Left renal cortex interstitium (tissue), 4 donors: ENCODE measurements at places on chromosomes 2 and 18.

DNA sequence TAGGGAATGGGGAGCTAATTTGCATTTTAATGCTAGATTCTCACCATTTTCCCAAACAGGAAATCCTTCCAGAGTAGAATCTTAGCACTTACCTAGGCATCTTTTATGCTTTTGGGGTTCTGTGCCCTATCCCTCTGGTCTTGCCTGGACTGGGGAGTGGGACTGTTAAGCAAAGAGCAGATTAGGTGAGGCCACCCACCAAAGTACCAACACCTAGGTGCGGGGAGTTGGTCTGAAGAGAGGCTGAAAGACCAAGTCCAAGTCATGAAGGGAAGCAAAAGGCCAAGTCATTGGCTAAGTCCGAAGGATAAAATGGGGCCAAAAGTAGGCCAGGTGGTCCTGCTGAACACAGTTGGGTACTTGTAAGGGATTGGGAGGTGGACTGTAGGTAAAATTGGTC is 86.7 kb downstream of the FAM168B start:
- no peak for DNase-seq

GRCh38 chr2:154673694-154674093 is 24.8 kb upstream of the KCNJ3 start:
- DNase-seq = no peak

DNA sequence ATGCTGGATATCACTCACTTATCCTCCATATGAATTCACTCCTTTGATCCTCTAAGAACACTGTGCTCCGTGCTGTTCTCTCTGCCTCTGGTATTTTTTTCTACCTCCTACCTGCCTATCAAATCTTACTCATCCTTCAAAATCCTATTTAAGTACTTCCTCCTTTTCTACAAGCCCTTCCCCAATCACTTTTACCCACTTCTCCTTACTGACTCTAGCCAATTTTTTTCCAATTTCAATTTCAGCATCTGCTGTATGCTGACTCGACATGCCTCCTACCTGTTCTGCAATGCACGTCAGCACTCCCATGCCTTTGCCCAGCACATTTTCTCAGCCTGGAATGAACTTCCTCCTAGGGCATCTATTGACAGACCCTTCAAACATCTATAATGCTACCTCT is 37.3 kb upstream of the LNPK start:
- no peak for DNase-seq

DNA sequence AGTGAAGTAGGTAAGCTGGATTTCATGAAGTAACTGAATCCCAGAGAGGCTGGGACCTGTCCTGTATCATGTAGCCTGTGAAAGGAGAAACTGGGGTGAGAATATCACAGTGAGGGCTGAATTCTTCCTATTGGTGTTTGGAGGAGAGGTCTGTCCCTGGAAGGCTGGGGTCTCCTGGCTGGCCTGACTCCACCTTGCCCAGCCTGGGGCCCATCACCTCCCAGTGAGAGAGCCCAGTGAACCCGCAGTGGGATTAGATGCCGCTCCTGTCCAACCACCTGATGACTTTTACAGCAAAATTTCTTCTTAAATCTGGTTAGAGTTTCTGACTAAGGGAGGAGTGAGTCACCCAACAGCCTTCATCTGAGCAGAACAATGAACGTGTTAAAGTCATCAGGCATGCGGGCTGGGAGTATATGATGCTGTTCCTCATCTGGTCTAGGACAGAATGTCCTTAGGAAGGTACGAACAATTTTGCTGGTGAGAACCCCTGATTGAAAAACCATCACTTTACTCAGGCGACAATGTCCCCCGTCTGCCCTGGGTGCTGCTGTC is 152.9 kb downstream of the LPIN1 start:
- no peak for DNase-seq
